Smooth muscle cell of the pulmonary artery (primary cell): ENCODE measurements at places on chromosomes 4 and X. TPM values are rescaled to one million over a fixed set of nuclear protein-coding genes. Genes with fewer than 3 reads are reported as not detected.

The GLRA3 gene
- total RNA-seq = not detected in 2 replicates

The SPATA4 gene
- 0.23 and 0.46 TPM in 2 replicates for total RNA-seq

The ODAPH gene
- total RNA-seq = not detected in 2 replicates

The MAGEA1 gene
- not detected in 2 replicates for total RNA-seq

The SLC30A9 gene
- total RNA-seq = 78.4 and 79.5 TPM in 2 replicates

The KDR gene
- total RNA-seq = 7.1 and 13.3 TPM in 2 replicates

The CXorf49 gene
- total RNA-seq = not detected in 2 replicates

The BTK gene
- not detected in 2 replicates for total RNA-seq

The DCAF8L1 gene
- not detected in 2 replicates for total RNA-seq

The HSD17B10 gene
- total RNA-seq = 38.8 and 42.8 TPM in 2 replicates

The PAGE1 gene
- not detected in 2 replicates for total RNA-seq

The SLC9A6 gene
- total RNA-seq = 22.8 and 26.6 TPM in 2 replicates

The CLGN gene
- 0.07 and 4.3 TPM in 2 replicates for total RNA-seq

The HGFAC gene
- 0.13 TPM in 1 of 2 replicates, not detected in the other for total RNA-seq

The TCP11X2 gene
- total RNA-seq = not detected in 2 replicates

The OR13H1 gene
- total RNA-seq = not detected in 2 replicates

The ADH6 gene
- not detected in 2 replicates for total RNA-seq

The BEND2 gene
- not detected in 2 replicates for total RNA-seq

The FAM236C gene
- not detected in 2 replicates for total RNA-seq

The DCX gene
- total RNA-seq = not detected in 2 replicates

The AWAT2 gene
- not detected in 2 replicates for total RNA-seq

The STS gene
- 7.3 and 10.7 TPM in 2 replicates for total RNA-seq

The NAP1L2 gene
- total RNA-seq = 1.2 and 1.3 TPM in 2 replicates

The SHROOM2 gene
- total RNA-seq = 0.07 and 0.72 TPM in 2 replicates

The SMIM31 gene
- total RNA-seq = not detected in 2 replicates

The IL13RA2 gene
- 102 and 123 TPM in 2 replicates for total RNA-seq

The COX7B2 gene
- not detected in 2 replicates for total RNA-seq

The SULT1E1 gene
- total RNA-seq = 10.7 and 17.8 TPM in 2 replicates

The MAGEC2 gene
- not detected in 2 replicates for total RNA-seq

The SHROOM4 gene
- total RNA-seq = 2.5 and 4.3 TPM in 2 replicates

The FAM9B gene
- total RNA-seq = not detected in 2 replicates

The TAB3 gene
- 9.3 and 10.2 TPM in 2 replicates for total RNA-seq

The CASP3 gene
- 22.7 and 27.8 TPM in 2 replicates for total RNA-seq

The CT83 gene
- total RNA-seq = not detected in 2 replicates

The SERTM2 gene
- 0.03 TPM in 1 of 2 replicates, not detected in the other for total RNA-seq

The NPY1R gene
- 5.5 and 33.2 TPM in 2 replicates for total RNA-seq

The SAGE1 gene
- not detected in 2 replicates for total RNA-seq

The NKX3-2 gene
- 0.13 TPM in 1 of 2 replicates, not detected in the other for total RNA-seq

The ZFP42 gene
- 0.13 TPM in 1 of 2 replicates, not detected in the other for total RNA-seq

The TSPAN6 gene
- 21.7 and 36.5 TPM in 2 replicates for total RNA-seq

The ZFP92 gene
- total RNA-seq = 0.23 and 0.33 TPM in 2 replicates

The NLRP2B gene
- under 0.01 TPM in 1 of 2 replicates, not detected in the other for total RNA-seq
